ENCODE measurements at places on chromosomes 6 and 20. TPM values are rescaled to one million over a fixed set of nuclear protein-coding genes. Genes with fewer than 3 reads are reported as not detected.

DNA sequence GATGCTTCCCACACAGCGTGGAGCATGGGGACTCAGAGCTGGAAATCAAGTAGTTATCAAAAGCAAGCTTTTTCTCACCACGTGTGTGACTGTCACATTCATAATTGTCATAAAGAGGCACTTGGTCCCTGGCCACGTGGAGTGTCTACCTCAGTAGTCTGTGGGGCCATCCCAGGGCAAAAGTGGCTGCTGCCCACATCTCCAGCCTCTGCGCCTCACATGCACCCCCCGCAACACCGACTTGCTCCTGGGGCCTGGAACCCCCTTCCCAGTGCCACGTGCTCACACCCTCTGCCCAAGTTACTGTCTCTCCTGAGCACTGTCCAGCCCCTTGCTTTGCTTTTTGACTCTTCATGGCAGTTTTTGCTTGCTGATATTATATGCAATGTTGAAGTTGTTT lies 133.2 kb upstream of the SNX9 start:
- peaks cover 27% of the 10 kb centered on the region for H3K27me3 ChIP-seq
- H3K27ac ChIP-seq: no peak overlapping the region
- H3K36me3 ChIP-seq: no peaks in the 10 kb centered on the region

The ADAM33 gene
- total RNA-seq: 91.1 TPM

DNA sequence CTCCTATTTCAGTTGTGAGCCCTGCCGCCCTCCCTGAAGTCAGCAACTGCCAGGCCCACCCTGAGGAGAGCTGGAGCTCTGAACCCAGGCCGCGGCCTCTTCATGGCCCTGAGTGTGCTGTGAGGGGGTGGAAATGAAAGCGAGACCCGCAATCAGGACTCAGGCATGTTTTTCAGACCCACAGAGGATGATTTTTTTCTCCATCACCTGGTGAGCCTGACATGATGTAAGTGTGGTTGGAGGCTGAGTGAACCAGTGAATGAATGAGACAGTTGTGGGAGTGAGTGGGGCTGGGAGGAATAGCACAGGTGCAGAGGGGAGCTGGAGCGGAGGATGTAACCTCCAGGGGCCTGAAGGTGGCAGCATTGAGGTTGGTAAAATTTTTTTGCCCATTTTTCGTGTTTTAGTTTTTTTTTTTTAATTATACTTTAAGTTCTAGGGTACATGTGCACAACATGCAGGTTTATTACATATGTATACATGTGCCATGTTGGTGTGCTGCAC lies 18.3 kb downstream of the RAET1L start:
- H3K36me3 ChIP-seq: no peaks in the 10 kb centered on the region
- H3K27me3 ChIP-seq: peaks cover 85% of the 10 kb centered on the region
- peaks cover 3% of the 10 kb centered on the region for H3K4me1 ChIP-seq
- DNase-seq: no peak
- no peak overlapping the region for H3K27ac ChIP-seq
- no peak overlapping the region for H3K4me3 ChIP-seq

DNA sequence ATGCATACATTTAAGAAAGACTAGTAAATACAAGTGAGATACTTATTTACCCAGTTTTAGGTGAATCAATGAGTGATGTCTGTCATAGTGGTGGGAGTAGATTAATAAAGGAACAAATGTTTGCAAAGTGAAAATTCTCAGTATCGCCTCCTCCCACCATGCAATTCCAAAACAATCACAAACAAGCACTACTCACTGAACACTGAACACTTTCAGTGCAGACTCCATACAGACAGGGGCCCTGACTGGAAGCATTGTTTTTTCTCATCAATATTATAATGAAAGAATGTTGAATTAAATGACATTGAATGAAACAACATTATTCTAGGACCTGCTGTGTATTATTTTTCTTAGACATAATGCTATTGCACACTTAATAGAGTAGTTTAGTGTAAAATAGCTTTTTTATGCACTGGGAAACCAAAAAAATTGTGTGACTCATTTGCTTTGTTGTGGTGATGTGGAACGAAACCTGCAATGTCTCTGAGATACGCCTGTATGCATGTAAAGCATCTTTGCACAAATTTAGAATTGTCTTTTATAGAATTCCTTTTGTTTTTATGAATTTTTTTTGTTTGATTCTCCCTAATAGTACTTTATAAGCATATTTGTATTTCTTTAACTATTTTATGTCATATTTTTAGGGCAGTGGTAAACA lies 317.5 kb downstream of the UTRN start:
- peaks cover 29% of the 10 kb centered on the region for H3K36me3 ChIP-seq
- no peak overlapping the region for H3K4me3 ChIP-seq
- H3K27ac ChIP-seq: no peak overlapping the region
- no peaks in the 10 kb centered on the region for H3K27me3 ChIP-seq
- H3K4me1 ChIP-seq: peaks cover 5% of the 10 kb centered on the region

- no peak overlapping the region for H3K4me3 ChIP-seq
- no peak for DNase-seq
- no peaks in the 10 kb centered on the region for H3K4me1 ChIP-seq
- H3K27ac ChIP-seq: no peak overlapping the region
- no peaks in the 10 kb centered on the region for H3K36me3 ChIP-seq
Measured at GRCh38 chr6:68279793-68280557, 355.1 kb upstream of the ADGRB3 start.

GRCh38 chr6:68915586-68915985 lies 280.5 kb downstream of the ADGRB3 start:
- H3K4me1 ChIP-seq: no peaks in the 10 kb centered on the region
- DNase-seq: no peak
- peaks cover 3% of the 10 kb centered on the region for H3K27me3 ChIP-seq
- peaks cover 1% of the 10 kb centered on the region for H3K36me3 ChIP-seq

- no peaks in the 10 kb centered on the region for H3K36me3 ChIP-seq
- no peak overlapping the region for H3K4me3 ChIP-seq
- no peaks in the 10 kb centered on the region for H3K4me1 ChIP-seq
- no peak overlapping the region for H3K27ac ChIP-seq
Measured at GRCh38 chr6:73538116-73538779, 17.4 kb upstream of the EEF1A1 start.

The TAF11 gene
- 36.7 TPM for total RNA-seq
